ENCODE measurements at places on chromosomes 7 and 10.
A peak's percentile ranks its signal among the peaks of the same experiment; 100 is the strongest.

GRCh38 chr10:102135956-102136526 lies 3.2 kb downstream of the PPRC1 start:
- H3K36me3 ChIP-seq = no peaks in the 10 kb centered on the region
- H3K27me3 ChIP-seq = no peaks in the 10 kb centered on the region
- H3K4me3 ChIP-seq = no peak overlapping the region
- peaks cover 16% of the 10 kb centered on the region for H3K4me1 ChIP-seq
- DNase-seq = no peak
- H3K27ac ChIP-seq = no peak overlapping the region

- H3K27ac ChIP-seq = no peak overlapping the region
- H3K4me3 ChIP-seq = no peak overlapping the region
- H3K27me3 ChIP-seq = no peaks in the 10 kb centered on the region
Measured at GRCh38 chr10:25532213-25532612, 357.4 kb downstream of the GPR158 start.

GRCh38 chr10:127798111-127798510 lies 61.1 kb downstream of the FOXI2 start:
- H3K27ac ChIP-seq = no peak overlapping the region
- H3K4me1 ChIP-seq = no peaks in the 10 kb centered on the region
- no peaks in the 10 kb centered on the region for H3K36me3 ChIP-seq
- DNase-seq = no peak
- H3K27me3 ChIP-seq = no peaks in the 10 kb centered on the region

DNA sequence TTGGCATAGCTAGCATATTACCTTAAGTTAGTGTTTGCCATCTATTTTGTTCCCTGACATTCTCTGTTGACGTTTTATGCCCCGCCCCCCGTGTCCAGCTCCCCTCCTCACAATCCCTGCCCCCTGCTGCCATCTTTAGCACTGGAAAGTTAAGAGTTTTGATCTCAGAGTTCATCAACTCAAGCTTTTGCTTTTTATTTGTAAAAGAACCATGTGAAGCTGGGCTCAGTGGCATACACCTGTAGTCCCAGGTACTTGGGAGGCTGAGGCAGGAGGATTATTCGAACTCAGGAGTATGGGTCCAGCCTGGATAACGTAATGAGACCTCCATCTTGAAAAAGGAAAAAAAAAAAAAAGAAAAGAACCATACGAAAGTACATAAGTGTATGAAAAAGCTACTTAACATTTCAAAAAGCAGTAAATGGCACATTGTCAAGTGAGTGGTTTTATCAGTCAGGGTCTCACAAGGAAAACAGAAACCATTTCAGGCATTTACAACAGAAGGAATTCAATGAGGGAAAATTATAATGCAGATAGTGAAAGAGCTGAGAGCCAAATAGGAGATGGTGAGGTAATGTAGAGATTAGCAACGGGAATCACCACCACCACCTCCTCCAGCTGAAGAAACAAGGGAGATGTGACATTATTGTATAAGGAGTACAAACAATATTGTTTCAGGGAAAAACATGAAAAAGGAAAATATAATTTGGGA lies 64.9 kb downstream of the MCU start:
- DNase-seq = peak; percentile 14
- H3K36me3 ChIP-seq = no peaks in the 10 kb centered on the region
- H3K4me3 ChIP-seq = no peak overlapping the region

- peaks cover 21% of the 10 kb centered on the region for H3K4me1 ChIP-seq
- DNase-seq = peak; percentile 26
- H3K4me3 ChIP-seq = no peak overlapping the region
- H3K36me3 ChIP-seq = no peaks in the 10 kb centered on the region
- H3K27me3 ChIP-seq = no peaks in the 10 kb centered on the region
Measured at GRCh38 chr10:126919426-126919825, 14.2 kb downstream of the DOCK1 start.

- peaks cover 6% of the 10 kb centered on the region for H3K4me1 ChIP-seq
- H3K27me3 ChIP-seq = no peaks in the 10 kb centered on the region
- peak; percentile 46 for DNase-seq
- H3K27ac ChIP-seq = no peak overlapping the region
Measured at GRCh38 chr7:333393-333764, 43.4 kb downstream of the FOXL3 start.

- no peak within 1 kb of the TSS for H3K27ac ChIP-seq
- H3K4me3 ChIP-seq = no peak within 1 kb of the TSS
- H3K36me3 ChIP-seq = no peaks in the 10 kb centered on the region
- H3K27me3 ChIP-seq = no peaks in the 10 kb centered on the region
- no peaks in the 10 kb centered on the region for H3K4me1 ChIP-seq
- DNase-seq = no peak
Measured at GRCh38 chr10:80289451-80290287, at the start of gene MAT1A. Gene MAT1A, minus strand, starts transcription at chr10:80289658. Its CDS starts 235 bp downstream, at chr10:80289423.

GRCh38 chr10:131312478-131312836 lies 936 bp upstream of the TCERG1L start:
- peaks cover 40% of the 10 kb centered on the region for H3K27me3 ChIP-seq
- peak overlapping the region; percentile 58 for H3K4me3 ChIP-seq
- peak; percentile 94 for DNase-seq
- no peaks in the 10 kb centered on the region for H3K36me3 ChIP-seq

GRCh38 chr10:116475866-116476265 lies 48.2 kb downstream of the PNLIPRP3 start:
- no peak overlapping the region for H3K4me3 ChIP-seq
- H3K36me3 ChIP-seq = no peaks in the 10 kb centered on the region
- no peaks in the 10 kb centered on the region for H3K4me1 ChIP-seq
- H3K27me3 ChIP-seq = no peaks in the 10 kb centered on the region
- DNase-seq = no peak

- H3K27me3 ChIP-seq = no peaks in the 10 kb centered on the region
- H3K4me3 ChIP-seq = no peak overlapping the region
- DNase-seq = no peak
- no peaks in the 10 kb centered on the region for H3K36me3 ChIP-seq
Measured at GRCh38 chr10:130353928-130354572, 217.9 kb downstream of the GLRX3 start.

DNA sequence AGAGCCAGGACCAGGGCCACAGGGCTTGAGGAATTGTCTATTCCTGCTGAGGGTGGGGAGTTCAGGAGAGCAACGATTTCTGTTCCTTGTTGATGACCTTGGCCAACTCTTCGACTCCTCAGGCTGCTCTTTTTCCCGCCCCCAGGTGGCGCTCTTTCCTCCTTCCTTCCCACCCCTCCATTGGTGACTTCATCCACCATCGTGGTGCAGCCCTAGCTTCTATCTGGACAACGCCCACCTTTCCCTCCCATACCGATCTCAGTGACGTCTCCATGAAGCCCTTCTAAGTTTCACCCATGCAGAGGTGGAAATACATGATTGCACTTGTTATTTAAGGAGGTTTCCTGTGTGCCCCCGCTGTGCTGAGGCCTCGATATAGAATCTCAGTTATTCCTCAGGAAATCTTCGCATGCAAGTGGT lies 22.1 kb upstream of the CARD11 start:
- H3K4me3 ChIP-seq = no peak overlapping the region
- H3K36me3 ChIP-seq = no peaks in the 10 kb centered on the region
- DNase-seq = peak; percentile 64
- H3K4me1 ChIP-seq = no peaks in the 10 kb centered on the region
- no peaks in the 10 kb centered on the region for H3K27me3 ChIP-seq

DNA sequence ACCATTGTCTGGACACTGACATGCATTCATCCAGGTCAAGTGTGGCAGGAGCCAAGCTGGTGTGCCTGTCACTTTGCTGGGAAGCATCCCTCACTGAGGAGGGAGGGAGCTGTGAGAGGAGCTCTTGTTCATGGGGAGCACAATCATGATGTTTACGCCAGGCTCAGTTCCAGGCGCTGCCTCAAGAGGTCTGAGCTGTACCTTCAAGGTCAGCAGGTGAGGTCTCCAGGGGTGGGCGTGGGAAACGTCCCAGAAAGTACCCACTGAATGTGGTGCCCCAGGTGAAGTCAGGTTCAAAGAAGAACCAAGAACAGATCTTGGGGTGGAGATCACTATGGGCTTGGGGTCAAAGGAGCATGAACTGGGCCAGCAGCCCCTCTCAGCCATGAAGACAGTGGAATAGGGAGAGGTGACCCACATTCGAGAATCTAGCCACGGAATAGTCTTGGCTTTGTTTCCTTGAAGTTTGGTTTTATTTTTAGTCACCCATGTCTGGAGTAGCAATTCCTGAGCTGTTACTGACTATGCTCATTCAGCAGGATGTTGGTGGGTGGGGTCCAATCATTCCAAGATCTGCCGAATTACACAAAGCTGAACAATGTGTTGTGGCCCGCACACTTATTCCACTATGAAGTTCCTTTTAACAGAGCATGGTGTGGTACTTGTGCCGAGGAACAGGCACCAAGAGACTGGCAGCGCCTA lies 29.3 kb downstream of the NPS start:
- H3K27me3 ChIP-seq = no peaks in the 10 kb centered on the region
- no peak overlapping the region for H3K4me3 ChIP-seq
- no peak for DNase-seq
- H3K36me3 ChIP-seq = no peaks in the 10 kb centered on the region
- H3K27ac ChIP-seq = no peak overlapping the region

DNA sequence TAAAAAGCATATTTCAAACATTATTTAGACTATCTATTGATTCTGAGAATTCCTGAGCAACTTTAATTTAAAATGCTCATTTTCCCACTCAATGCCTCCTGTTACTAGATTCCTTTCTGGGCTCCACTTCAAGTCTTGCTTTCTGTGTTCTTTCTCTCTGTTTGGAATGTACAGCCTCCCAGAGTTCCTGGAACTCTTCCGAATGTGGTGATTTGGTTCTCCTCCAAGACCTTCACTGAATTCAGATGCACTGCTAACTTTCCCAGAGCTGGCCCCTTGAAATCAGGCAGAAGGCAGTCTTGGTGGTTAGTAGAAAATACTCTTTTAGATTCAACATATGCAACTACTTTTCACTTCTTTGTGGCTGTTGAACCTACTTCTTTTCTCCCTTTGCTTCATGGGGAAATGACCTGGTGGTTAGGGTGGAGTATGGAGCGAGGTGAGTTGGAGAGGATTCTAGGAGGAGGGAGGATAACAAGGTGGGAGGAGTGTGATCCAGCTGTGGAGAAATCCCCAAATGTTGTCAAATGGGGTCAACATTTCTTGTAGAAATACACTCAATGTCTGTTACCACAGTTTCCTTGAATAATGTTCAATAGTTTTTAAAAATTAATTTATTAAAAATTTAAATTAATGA lies 27.9 kb upstream of the CCDC7 start:
- H3K27ac ChIP-seq = no peak overlapping the region
- H3K4me1 ChIP-seq = no peaks in the 10 kb centered on the region
- no peaks in the 10 kb centered on the region for H3K36me3 ChIP-seq
- H3K4me3 ChIP-seq = no peak overlapping the region

GRCh38 chr7:151095828-151096475 lies 9.7 kb downstream of the AGAP3 start:
- H3K36me3 ChIP-seq = no peaks in the 10 kb centered on the region
- H3K27ac ChIP-seq = no peak overlapping the region
- H3K27me3 ChIP-seq = no peaks in the 10 kb centered on the region
- no peak for DNase-seq
- H3K4me1 ChIP-seq = peaks cover 6% of the 10 kb centered on the region

GRCh38 chr7:89928451-89928850 lies 225.8 kb upstream of the STEAP1 start:
- H3K36me3 ChIP-seq = no peaks in the 10 kb centered on the region
- no peak for DNase-seq
- H3K4me1 ChIP-seq = no peaks in the 10 kb centered on the region
- no peaks in the 10 kb centered on the region for H3K27me3 ChIP-seq
- no peak overlapping the region for H3K27ac ChIP-seq
- H3K4me3 ChIP-seq = no peak overlapping the region

GRCh38 chr7:23287612-23288011 lies 11.5 kb upstream of the MALSU1 start:
- no peaks in the 10 kb centered on the region for H3K36me3 ChIP-seq
- peaks cover 3% of the 10 kb centered on the region for H3K4me1 ChIP-seq
- H3K4me3 ChIP-seq = no peak overlapping the region
- H3K27ac ChIP-seq = no peak overlapping the region
- no peaks in the 10 kb centered on the region for H3K27me3 ChIP-seq
- no peak for DNase-seq

GRCh38 chr7:14896461-14896860 lies 6.1 kb downstream of the DGKB start:
- no peaks in the 10 kb centered on the region for H3K27me3 ChIP-seq
- no peaks in the 10 kb centered on the region for H3K36me3 ChIP-seq
- no peak overlapping the region for H3K27ac ChIP-seq
- no peak for DNase-seq
- peaks cover 7% of the 10 kb centered on the region for H3K4me1 ChIP-seq

DNA sequence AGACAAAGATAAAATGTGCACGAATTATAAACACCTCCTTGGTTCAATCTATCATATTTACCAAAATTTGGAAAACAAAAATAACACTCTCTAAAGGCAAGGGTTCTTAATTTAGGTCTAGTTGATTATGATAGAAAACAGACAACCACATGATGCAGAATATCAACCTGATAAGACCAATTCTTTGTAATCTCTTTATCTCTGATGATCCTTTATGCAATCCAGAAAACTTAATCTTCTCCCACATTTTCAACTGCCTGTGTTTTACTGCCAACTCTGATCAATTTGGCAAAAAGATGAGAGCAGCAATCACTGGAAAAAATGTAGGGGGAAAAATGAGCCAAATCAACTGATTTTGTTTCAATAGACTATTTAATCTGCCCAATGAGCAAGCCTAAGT lies 148.5 kb downstream of the LRRN3 start:
- no peaks in the 10 kb centered on the region for H3K27me3 ChIP-seq
- no peak overlapping the region for H3K27ac ChIP-seq
- H3K4me1 ChIP-seq = peaks cover 11% of the 10 kb centered on the region
- no peaks in the 10 kb centered on the region for H3K36me3 ChIP-seq

DNA sequence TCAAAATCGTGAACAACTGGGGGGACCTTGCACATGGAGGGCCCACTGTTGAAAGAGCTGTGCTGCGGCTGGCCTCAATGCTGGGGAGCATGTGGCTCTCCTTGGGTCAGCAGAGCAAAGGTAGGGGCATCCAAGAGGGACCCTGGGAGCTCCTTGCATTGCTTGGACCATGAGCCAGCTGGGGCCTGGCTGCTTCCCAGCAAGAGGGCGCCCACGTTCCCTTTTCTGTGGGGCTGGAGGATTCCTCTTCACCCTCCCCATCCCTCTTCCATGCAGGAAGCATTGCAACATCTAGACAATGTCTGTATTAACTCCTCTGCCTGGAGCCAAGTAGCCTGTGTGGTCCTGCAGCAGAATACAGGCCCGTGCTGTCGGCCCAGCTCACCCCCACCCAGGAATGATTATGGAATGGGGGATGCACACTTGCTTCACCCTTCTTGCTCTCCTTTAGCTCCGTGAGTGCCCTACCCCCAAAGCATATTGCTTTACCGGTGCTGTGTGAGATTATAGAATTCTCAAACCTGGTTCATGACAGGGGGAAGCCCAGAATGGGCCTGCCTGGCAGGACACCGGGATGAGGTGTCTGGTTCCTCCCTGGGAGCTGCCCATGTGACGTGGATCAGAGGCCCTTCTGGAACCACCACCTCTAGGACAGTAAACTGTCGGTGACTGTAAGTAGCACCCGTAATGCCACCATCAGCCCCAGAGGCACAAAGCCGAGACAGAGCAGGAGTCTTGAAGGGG lies 61.9 kb downstream of the SYPL1 start:
- H3K27ac ChIP-seq = no peak overlapping the region
- H3K27me3 ChIP-seq = no peaks in the 10 kb centered on the region

- H3K36me3 ChIP-seq = no peaks in the 10 kb centered on the region
- H3K27ac ChIP-seq = no peak overlapping the region
- H3K4me3 ChIP-seq = no peak overlapping the region
- H3K4me1 ChIP-seq = no peaks in the 10 kb centered on the region
- no peaks in the 10 kb centered on the region for H3K27me3 ChIP-seq
Measured at GRCh38 chr7:11239316-11239715, 265.6 kb downstream of the PHF14 start.
